ENCODE measurements at places on chromosomes 2 and 18.

GRCh38 chr2:23053601-23054000, 331.4 kb upstream of the KLHL29 start:
- no peak for DNase-seq

- no peak for DNase-seq
Observed at GRCh38 chr18:37280701-37281393, 284.8 kb downstream of the CELF4 start.

DNA sequence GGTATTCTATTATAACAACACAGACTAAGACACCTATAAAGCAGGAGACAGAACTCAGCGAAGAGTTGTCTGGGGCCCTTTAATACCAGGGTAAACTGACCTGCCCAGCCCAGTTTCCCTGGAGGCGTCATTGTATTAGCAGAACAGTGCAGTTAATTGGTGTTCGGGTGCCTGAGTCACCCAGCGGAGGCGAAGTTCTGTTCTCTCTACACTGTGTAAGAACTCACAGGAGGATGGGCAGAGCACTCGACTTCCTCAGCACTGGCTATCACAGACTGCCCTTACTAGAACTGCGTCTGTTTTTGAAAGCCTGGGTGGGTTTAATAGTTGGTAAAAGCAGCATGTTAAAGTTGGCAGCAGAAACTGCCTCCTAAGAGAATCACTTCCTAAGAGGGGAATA, 106.5 kb upstream of the ATP8B1 start:
- DNase-seq = no peak

- DNase-seq = no peak
Observed at GRCh38 chr2:3942841-3943240, 239.5 kb downstream of the DCDC2C start.

GRCh38 chr18:12359515-12359927, 17.5 kb downstream of the AFG3L2 start:
- DNase-seq = no peak

- no peak for DNase-seq
Observed at GRCh38 chr2:602571-603359, 74.4 kb downstream of the TMEM18 start.

DNA sequence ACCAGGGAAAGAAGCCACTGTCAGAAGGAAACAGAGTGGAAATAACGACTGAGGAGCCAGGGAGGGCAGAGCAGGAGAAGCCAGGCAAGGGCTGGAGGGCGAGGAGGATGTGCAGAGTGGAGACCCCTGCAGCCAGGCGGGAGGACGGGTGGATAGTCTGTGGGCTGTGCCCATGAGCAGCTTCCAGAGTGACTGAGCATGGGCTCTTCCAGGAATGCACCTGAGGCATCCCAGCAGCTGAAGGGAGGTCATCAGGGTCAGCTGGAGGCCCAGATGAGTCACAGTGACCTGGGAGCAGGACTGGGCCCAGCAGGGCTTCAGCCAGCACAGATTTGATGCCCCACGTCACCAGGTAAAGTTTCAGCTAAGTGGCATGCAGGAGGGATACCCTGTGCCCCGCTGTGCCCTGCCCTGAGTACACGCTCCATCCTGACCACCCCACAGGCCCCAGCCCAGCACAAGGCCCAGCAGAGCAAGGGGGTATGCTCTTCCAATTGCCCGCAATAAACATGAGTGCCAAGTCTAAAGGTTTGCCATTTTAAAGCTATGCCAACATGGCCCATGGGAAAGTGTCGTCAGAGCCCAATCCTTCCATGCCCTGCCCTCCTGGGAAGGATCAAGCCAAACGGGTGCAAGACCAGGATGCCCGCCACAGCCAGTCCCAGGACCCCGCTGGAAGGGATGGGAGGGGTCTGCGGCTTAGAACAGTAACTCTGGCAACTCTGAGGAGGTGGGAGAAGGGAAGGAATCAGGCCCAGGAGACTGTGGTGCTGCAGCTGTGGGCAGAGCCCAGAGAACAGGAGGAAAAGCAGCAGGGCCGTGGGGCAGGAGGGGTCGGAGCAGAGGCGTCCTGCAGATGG, 85.7 kb downstream of the SEPTIN10 start:
- no peak for DNase-seq

DNA sequence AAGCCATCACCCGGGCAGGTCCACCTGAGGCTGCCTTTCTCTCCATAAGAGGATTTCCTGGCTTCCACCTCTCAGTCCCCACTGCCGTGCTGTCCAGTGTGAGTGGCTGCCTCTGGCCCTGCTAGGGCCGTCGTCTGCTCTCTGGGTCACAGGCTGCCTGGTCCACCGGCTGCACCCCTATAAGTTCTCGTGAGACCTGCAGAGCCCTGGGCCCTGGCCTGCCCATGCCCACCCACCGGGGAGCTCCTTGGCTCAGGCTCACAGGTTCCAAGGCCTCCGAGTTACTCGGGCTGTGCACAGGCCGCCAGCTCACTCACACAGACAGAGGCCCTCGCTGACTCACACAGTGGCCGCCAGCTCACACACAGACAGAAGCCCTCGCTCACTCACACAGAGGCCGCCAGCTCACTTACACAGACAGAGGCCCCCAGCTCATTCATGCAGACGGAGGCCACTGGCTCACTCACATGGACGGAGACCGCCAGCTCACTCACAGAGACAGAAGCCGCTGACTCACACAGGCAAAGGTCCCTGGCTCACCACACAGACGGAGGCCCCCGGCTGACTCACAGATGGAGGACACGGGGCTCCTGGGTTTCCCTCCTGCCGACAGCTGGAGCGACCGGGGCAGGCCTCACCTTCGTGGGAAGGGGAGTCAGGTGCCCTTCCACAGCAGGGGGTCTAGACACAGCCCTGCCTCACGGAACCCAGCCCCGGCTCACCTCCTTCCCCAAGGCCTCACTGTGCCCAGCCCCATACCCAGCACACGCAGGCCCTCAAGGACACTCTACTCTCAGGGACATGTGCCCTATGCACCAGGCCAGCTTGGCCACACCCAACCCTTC, 334.1 kb upstream of the MYT1L start:
- DNase-seq = no peak

DNA sequence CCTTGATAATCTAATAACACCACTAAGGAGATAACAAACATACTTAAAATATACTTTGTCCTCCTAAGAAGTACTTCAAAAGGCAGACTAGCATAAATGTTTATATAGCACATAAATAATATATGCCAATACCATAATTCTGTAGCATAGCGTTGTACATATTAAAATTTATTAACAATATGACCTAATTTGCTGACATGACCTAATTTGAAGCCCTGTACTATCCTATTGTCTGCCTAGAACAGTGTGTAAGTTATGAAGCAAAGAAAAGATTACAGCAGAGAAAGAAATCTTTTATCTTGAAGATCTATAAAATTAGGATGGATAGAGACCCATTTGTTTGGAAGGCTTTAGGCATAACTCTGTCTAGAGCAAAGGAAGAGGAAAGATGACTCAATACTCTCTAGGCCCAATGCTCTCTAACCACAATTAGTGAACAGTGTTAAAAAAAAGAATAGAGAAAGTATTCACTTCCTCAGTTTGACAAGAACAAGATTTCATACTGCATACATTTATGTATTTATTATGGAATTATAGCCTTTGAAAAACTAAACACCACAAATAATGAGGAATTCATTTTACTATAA, 231.3 kb downstream of the ZRANB3 start:
- DNase-seq = no peak

All from NCI-H1092 (cell line).